NCI-H460 (cell line): ENCODE measurements at places on chromosomes 13 and 19. TPM values are rescaled to one million over a fixed set of nuclear protein-coding genes. Genes with fewer than 3 reads are reported as not detected.

Gene CGB1
- not detected in 2 replicates for total RNA-seq

GRCh38 chr19:49422407-49423070 is 702 bp downstream of the PTH2 start:
- peak; percentile 40 for DNase-seq

Gene QPCTL
- total RNA-seq = 6.3 and 6.6 TPM in 2 replicates

Gene GPR4
- total RNA-seq = 0.09 and 0.57 TPM in 2 replicates

- DNase-seq = no peak
Observed at GRCh38 chr19:33628921-33629825, 7.4 kb downstream of the CHST8 start.

GRCh38 chr13:40452741-40453334 is 213.6 kb downstream of the FOXO1 start:
- DNase-seq = no peak

- DNase-seq = no peak
Observed at GRCh38 chr13:94798738-94799137, 86.4 kb upstream of the SOX21 start.

DNA sequence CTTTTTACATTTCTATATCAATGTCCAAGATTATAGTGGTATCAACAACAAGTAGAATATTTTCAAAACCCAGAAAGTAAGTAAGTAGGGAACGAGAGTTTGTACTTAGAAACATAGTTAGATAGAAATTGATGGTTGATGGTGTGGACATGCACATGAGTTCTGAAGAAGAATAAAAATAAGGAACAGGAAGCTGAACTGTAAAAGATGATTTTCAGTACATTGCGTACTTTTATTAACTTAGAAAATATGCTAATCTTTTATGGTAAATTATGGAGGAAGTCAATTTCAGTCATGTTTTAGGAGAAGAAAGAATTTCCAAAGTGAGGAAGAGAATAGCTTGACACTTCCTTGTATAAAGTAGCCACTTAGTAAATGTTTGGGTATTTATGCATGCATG is 12.3 kb upstream of the GPR18 start:
- no peak for DNase-seq

- DNase-seq = no peak
Observed at GRCh38 chr13:98478189-98479129, 98.4 kb downstream of the STK24 start.

Gene ODAD3
- total RNA-seq = 0.20 and 0.47 TPM in 2 replicates

- DNase-seq = no peak
Observed at GRCh38 chr19:11191934-11192333, 5.4 kb downstream of the KANK2 start.

DNA sequence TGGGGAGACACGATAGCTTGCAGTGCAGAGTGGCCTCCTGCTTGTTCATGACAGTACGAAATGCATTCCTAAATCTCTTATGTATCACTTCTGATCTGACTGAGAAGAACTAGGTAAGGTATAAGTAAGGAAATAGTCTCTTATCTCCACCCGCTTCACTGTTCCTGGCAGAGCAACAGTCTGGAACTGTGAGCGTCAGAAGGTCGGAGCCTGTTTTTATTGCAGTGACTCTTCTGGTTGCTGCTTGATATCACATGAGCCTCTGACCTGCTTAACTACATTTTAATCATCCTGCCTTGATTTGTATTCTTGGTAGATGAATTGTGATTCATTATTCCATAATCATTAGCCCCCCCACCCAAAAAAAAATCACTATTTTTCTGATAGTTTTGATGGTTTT is 69.0 kb downstream of the COL4A2 start:
- no peak for DNase-seq
